ENCODE measurements at places on chromosomes 5 and 9. TPM values are rescaled to one million over a fixed set of nuclear protein-coding genes. Genes with fewer than 3 reads are reported as not detected.

The QRFP gene
- not detected for total RNA-seq

The TPPP gene
- not detected for total RNA-seq

The CNTNAP3 gene
- total RNA-seq: not detected

The IQGAP2 gene
- total RNA-seq: 111 TPM

The PCAT7 gene
- total RNA-seq: not detected

The FBP1 gene
- 4.9 TPM for total RNA-seq

The TMEM174 gene
- not detected for total RNA-seq

The TAF7 gene
- total RNA-seq: 52.5 TPM

The GPR150 gene
- total RNA-seq: 0.21 TPM

The TBC1D2 gene
- total RNA-seq: 3.9 TPM

The IL7R gene
- total RNA-seq: 2.3 TPM

The SLC34A1 gene
- not detected for total RNA-seq

The LRRC19 gene
- not detected for total RNA-seq

The LCN15 gene
- not detected for total RNA-seq

The SPINK13 gene
- total RNA-seq: not detected

The CFAP77 gene
- total RNA-seq: not detected

The HTR1A gene
- total RNA-seq: not detected

The CSF2 gene
- 41.4 TPM for total RNA-seq

The PTGER4 gene
- total RNA-seq: 154 TPM

The CD14 gene
- 0.92 TPM for total RNA-seq

The SPATA31C1 gene
- total RNA-seq: not detected

The SH2D3C gene
- total RNA-seq: 29.1 TPM

The DRD1 gene
- not detected for total RNA-seq

Data from natural killer cell treated with Interleukin-12 subunit alpha and Interleukin-12 subunit beta and Interleukin-15 and Interleukin-18, amount 100 ng/mL, for 72 hours (primary cell).